ENCODE measurements at places on chromosomes 5 and 9.

DNA sequence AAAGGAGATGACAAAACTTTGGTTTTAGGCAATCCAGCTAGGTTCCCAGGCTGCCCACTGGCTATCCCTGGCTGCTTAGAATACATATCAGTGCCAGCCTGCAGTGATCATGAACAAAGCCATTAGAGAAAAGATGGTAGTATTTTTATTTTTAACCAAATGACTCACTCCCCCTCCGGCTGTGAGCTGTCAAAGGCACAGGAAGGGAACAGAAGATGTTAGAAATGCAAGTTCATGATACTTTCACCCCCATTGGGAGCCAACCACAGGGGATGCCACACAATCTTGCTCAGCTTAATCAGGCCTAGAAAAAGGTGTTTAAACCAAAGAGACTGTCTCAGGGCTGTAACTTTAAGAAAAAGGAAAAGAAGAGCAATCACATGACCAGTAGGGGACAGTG lies 70.3 kb upstream of the ASTN2 start:
- DNase-seq = no peak

GRCh38 chr5:143154510-143155370 lies 248.7 kb downstream of the NR3C1 start:
- no peak for DNase-seq

GRCh38 chr5:81579262-81579924 lies 171.5 kb downstream of the SSBP2 start:
- DNase-seq = no peak

DNA sequence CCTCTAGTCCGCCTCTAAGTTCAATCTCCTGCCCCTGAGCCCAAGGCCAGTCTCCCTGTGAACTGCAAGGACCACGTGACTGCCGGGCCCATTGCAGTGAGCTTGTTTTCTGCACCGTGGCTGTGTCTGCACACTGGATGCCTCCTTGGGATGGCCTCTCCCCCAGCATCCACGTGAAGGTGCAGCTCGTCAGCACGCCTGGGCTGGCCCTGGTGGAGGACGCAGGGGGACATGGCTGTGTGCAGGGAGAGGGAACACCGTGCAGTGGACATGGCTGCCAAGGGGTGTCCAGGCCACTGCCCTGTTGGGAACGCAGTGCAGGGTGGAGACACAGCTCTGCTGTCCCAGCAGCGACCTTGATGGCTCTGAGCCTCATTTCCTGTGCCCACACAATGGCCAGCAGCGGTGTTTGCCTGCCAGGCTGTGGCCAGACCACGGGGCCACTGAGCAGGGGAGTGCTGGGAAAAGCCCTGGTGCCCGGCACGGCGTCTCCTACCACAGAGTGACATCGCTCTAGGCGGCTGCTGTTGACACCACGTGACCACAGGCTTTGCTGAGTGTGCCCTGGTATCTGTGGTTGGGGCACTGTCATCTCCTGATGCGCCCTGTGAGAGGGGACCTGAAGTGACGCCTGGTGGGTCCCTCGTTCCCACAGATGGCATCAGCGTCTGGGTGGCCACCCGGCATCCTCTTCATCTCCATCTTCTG lies 26.9 kb upstream of the EXOC3 start:
- DNase-seq = no peak

- no peak for DNase-seq
Measured at GRCh38 chr9:114054191-114054690, 23.9 kb downstream of the AMBP start.

- DNase-seq = no peak
Measured at GRCh38 chr9:3500044-3500443, 25.8 kb downstream of the RFX3 start.

DNA sequence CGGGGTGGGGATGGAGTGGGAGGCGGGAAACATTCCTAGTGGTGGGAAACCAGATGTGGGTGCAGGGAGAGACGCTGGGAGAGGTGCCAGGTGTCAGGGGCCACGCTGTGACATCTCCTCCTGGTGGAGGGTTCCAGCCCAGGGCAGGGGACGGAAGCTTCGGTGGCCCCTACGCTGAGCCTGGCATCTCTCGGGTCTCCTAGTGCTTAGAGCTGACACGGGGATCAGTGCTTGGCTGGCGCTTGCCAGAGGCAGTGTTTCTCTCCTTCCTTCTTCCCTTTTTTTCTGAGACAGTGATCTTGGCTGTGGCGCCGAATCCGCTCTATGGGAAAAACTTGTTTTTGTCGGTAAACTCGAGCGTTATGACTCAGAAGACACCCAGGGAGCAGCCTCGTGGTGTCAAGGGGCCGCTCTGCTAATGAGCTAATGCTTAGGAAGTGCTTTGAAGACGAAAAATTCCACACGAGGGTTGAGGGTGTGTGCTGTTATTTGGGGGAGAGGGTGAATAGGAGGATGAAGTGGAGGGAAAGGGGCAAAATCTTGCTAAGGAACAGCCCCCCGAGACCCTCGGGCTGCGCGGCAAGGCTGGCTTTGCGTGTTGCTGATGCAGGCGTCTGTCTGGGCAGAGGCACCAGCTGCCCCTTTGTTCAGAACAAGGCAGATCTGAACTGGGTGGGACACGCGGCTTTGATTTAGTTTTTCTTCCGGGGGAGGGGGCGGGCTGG lies 20.4 kb upstream of the IER5L start:
- no peak for DNase-seq

- DNase-seq = no peak
Measured at GRCh38 chr5:126137891-126138280, 285.3 kb upstream of the GRAMD2B start.

DNA sequence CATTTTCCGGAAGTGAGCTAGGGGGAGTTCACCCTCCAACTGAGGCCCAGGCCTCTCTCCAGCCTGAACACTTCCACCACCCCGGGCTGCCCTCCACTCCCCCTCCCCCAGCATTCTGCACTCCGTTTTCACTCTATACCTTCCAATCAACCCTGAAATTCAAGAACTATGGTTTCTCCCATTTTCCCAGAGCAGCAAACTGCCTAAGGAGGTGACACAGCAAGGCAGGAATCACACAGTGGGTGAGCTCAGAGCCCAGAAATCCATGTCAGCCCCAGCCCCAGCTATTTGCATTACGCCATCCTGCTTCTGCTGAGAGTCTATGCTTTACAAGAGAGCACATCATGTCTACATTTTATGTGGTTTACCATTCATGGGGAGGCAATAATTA lies 11.9 kb downstream of the MSX2 start:
- no peak for DNase-seq

- no peak for DNase-seq
Measured at GRCh38 chr5:128290152-128290858, 206.7 kb downstream of the SLC12A2 start.

GRCh38 chr9:107368696-107369095 lies 85.6 kb downstream of the RAD23B start:
- DNase-seq = no peak

- DNase-seq = no peak
Measured at GRCh38 chr9:18555105-18555883, 81.3 kb downstream of the ADAMTSL1 start.

DNA sequence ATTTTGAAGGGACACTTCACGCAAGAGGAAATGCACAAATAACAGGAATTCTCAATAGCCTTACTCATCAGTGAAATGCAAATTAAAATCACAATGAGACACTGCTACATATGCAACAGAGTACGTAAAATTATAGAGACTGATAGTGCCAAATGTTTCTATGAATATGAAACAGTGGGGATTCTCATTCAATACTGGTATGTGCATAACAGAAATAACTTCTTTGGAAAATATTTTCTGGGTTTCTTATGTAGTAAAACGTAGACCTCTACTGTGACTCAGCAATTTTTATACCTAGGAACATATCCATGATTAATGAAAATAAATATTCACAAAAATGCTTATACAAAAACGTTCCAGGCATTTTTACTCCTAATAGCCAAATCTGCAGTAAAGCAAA lies 1625.2 kb downstream of the MAT2B start:
- no peak for DNase-seq

DNA sequence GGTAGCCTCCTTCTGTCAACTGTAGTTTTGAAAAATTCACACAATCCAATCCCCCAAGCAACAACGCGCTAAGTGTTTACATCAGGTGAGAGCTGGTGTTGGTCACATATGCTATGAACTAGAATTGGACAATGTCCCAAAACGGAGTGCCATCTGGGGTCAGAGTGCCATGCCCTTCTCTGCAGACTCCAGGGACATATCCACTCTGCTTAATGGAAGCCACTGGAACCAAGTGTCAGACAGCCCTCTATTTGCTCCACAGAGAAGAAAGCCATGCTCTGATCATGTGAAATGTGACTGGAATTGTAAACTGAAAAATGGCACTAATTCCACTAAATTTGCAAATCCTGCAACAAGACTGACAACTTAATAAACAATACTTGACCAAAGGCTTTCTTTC lies 12.2 kb downstream of the ABCA1 start:
- no peak for DNase-seq

- DNase-seq = no peak
Measured at GRCh38 chr9:7778851-7779600, 20.6 kb downstream of the DMAC1 start.

DNA sequence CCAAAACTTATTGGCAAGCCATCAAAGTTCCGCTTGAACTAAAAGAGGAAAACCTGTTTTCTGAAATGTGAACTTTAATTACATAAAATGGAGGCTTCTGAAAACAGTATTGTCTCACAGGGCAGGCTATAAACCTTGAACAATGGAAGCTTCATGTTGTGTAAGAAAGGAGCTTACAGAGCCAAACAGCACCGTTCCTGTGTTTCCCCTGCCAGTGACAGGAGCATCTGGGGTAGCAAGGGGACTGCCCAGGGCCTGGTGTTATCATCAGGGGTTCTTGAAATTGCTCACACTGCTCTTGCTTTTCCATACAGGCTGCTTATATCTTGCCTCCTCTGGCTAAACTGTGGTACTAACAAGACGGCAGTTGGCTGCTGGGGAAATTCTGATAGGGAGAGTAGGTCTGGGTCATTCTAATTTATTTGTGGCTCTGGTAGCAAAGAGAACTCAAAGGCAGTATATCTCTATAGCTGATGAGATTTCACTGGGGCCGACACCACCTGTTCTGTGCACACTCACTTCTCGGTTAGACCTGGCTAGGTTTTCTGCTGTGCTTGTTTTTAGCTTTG lies 40.4 kb downstream of the BASP1 start:
- no peak for DNase-seq

Data from Jurkat, Clone E6-1 (cell line).